ENCODE measurements at places on chromosomes 5 and 9.

DNA sequence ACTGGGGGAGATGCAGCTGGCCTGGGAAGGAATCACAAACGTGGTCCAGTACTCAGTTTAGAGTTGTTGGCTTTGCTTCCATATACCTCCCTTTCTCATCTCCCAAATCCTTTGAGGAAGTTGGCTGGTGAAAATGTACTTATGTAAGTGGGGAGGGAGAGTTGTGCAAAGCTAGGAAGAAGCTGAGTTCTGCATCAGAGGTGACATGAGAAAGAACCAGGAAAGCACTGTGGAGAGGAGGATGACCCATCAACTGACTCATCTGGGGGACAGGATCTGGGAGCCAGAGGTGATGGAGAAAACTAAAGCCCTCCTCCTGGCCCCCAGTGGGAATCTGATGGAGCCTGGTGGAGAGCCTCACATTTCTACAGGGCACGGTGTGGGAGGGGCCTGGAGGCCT lies 16.2 kb downstream of the KCNMB1 start:
- DNase-seq, result no peak

- DNase-seq, result peak; percentile 73
These were observed 47.0 kb downstream of the LRSAM1 start for GRCh38 chr9:127498298-127498697.

DNA sequence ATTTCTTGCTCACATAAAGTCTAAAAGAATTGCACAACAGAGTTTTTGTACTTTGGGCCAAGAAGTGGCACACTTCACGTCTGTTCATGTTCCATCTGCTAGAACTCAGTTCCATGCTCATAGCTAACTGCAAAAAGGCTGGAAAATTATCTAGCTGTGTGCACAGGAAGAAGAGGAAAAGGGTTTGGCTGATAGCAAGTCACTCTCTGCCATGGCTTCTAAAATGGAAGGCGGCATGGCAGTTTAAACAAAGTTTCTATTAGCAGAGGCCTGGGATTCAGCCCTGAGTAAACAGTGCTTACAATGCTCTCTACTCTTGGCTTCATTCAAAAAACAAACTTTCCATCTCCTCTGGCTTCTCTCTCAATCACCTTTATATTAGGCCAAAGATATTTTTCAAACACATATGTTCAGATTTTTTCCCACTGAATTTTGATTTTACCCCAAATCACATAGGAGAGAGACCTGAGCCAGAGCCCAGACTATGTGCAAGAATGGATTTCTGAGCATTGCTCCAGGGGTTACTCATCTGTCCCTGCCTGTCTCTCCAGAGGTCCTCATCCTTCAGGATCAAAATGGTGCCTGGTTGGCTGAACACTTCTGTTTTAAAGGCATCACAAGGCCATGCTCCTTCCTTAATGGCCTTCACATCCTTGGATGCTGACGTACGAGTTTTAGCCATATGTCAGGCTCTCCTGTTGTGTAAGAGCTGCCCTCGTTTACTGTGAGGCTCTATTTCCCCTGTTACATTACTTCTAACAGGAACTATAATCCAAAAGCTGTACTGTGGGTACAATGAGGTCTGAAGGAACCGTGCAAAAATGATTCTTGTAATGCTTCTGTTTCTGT lies 226.6 kb downstream of the SAXO1 start:
- DNase-seq, result no peak

DNA sequence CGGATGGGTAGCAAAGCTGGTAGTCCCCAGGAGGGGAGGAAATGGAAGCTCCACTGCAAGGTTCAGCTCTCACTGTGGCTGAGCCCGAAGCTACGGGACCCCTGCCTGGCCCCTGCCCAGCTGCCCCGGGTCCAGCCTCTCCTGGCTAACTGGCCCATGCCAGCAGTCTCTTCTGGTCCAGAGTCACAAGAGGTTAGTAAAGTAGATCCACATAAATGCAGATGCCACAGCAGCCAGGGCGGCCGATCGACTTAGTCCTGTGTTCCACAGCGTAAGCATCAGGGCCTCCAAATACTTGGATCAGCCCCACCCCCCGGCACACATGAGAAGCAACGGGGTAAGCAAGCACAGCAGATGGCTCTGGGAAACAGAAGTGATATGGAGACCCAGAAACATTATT lies 42.1 kb downstream of the MRPL36 start:
- DNase-seq, result no peak

GRCh38 chr5:133744051-133744959 lies 132.0 kb upstream of the FSTL4 start:
- DNase-seq, result no peak

DNA sequence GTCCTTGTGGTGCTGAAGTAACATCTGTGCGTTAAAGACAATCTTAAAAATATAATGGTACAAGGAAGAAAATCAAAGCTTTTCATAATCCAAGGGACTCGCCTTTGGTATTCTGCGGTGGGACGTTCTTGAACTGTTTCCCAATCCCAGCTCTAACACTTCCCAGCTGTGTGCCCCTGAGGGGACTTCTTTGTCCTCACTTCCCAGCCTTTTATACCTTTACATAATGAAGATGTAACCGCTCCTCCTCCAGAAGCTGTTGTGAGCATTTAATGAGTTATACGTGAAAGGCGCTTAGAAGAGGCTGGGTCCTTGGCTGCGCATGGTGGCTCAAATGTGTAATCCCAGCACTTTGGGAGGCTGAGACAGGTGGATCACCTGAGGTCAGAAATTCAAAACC lies 16.9 kb downstream of the STK10 start:
- DNase-seq, result no peak

DNA sequence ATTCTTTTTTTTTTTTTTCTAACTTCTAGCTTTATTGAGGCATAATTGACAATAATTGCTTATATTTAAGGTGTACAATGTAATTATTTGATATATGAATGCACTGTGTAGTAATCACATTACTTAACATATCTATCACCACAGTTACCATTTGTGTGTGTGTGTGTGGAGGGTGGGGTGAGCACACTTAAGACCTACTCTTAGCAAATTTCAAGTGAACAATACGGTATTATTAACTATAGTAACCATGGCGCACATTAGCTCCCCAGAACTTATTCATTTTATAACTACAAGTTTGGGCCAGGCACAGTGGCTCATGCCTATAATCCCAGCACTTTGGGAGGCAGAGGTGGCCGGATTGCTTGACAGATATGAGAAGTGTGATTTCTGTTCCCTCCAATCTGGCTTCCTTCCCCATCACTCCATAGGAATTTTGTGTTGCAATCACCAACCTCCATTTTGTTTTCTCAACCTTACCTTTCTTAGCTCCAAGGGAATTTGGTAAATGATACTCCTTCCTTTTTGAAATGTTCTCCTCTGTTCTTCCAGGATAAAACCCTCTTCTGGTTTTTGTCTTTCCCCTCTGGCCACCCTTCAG lies 14.9 kb downstream of the TXN start:
- DNase-seq, result peak; percentile 88

DNA sequence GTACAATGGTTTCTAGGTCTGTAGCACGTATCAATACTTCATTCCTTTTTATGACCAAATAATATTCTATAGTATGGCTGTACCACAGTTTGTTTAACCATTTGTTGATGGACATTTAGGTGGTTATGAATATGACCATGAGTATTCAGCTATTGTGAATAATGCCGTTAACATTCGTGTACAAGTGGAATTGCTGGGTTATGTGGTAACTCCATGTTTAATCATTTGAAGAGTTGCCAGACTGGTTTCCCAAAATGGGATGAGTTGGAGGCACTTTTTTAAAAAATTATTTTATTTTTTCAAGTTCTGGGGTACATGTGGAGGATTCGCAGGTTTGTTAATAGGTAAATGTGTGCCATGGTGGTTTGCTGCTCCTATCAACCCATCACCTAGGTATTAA lies 4.6 kb downstream of the SNX2 start:
- DNase-seq, result peak; percentile 60
